ENCODE measurements at places on chromosomes 1 and 21.

DNA sequence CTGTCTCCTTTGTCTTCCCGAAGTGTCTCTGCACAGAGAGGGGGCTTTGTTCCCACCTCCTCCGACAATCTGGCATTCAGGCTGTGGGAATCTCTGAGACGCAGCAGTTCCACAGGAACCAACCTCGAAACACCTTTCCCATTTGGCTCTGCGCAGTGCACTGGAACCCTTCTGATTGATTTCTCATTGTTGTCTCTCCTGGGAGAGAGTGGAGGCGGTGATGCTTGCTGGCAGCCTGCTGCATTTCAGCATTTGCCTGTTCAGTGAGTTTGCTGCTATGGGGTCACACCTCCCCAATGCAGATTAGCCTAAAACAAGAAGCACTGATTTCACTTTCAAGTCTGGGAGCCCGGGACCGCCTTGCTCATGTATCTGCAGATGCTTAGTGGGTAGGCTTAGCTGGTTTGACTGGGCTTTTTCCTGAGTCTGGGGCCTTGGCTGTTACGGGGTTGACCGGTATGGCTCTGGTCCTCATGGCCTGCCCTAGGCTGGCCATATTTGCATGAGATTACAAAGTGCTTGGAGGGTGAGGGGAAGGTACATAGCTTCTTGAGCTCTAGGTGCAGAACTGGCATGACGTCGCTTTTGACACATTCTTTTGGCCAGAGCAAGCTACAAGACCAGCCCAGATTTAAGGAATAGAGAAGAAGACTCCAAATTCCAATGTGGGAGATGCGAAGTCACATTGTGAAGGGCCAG lies 695.3 kb downstream of the PTPRU start:
- no peak for DNase-seq

DNA sequence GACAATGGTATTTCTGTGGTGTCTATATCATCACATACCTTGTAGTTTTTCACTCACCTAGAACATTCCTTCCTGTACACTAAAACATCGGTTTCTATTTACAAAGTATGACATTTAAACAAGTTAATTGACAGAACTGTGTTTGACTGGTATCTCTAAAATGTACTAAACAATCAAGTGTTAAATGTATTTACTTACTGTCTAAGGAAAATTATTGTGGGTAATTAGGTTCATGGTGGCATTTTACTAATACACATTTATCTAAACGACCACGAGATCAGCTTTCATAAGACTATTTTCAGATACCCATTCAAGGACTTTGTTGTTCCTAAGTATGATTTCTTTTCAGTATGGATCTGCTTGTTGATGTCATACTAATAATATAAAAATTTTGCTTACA lies 115.2 kb downstream of the ADGRL2 start:
- DNase-seq = no peak

DNA sequence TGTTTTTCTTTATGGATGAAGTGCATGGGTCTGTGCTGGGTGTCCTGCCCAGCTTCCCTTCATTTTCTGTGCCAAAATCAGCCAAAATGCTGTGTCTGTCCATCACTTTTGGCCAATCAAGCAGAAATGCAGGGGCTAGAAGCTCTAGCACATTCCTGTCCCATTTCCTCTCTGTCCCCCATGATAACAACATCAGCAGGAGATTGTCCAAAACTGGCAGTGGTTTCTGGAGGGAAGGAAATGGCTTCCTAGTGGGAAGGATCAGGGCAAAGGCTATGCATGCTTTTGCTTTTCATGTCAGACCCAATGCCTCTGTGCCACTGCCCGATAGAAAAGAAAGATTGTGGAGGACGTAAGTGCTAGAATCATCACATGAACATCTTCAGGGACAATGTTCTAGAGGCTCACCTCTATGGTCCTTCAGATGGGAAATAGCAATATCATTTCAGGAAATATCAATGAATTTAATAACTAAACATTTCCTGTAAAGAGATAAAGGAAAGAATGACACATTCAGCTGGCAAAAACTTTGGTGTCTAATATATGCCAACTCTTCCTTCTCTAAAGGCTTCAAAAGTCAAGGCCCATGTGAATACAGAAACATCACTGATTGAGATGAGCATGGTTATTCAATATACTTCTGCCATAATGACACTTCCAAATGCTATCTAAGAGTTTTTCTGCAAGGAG lies 107.5 kb downstream of the SETD4 start:
- no peak for DNase-seq

DNA sequence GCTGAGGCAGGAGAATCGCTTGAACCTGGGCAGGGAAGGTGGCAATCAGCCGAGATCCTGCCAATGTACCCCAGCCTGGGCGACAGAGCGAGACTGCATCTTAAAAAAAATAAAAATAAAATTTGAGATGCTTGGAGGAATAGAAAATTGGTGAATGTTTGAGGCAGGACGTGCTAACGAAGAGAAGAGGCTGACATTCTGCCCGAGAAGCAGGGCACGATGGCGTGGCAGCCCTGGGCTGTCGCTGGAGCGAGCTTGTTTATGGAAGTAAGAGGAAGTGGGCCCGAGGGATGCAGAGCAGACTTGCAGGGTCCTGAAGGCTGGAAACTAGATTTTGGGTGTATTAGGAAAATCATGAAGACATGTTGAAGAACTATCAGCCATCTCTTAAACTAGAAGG lies 92.6 kb downstream of the KIF26B start:
- DNase-seq = no peak

- DNase-seq = no peak
Measured at GRCh38 chr1:77316966-77317365, 35.1 kb downstream of the AK5 start.

DNA sequence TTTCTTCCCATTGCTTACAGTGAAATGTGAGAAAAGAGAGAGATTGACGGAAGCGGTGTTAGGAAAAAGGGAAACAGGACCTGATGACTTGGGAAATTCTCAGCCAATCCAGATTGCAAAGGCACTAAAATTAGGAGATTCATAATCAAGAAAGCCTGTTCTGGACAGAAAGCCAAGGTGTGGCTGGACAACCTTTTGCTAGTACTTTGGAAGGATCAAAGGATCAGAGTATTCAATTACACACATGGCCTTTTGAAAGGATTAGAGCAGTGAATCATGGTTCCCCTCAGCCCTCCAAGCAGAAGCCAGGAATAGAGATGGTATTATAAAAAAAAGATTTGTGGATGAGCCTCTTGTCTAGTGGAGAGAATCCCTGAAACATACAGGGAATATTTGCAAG lies 669.8 kb upstream of the ADAMTS5 start:
- no peak for DNase-seq

DNA sequence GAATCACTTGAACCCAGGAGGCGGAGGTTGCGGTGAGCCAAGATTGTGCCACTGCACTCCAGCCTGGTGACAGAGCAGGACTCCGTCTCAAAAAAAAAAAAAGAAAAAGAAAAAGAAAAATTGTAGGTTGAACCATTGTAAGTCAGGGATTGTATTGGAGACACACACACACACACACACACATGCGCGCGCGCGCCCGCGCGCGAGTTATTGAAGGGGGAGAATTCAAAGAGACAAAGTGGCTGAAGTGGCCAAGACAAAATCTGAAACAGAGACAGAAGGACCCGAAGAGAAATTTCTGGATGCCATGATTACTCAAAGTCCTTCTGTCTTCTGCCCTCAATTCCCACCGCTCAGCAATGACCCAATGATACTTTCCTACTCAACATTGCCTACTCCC lies 3.7 kb upstream of the KLHDC9 start:
- DNase-seq = no peak
